Left cardiac atrium (tissue), 4 donors: ENCODE measurements at places on chromosomes 12 and 14.

DNA sequence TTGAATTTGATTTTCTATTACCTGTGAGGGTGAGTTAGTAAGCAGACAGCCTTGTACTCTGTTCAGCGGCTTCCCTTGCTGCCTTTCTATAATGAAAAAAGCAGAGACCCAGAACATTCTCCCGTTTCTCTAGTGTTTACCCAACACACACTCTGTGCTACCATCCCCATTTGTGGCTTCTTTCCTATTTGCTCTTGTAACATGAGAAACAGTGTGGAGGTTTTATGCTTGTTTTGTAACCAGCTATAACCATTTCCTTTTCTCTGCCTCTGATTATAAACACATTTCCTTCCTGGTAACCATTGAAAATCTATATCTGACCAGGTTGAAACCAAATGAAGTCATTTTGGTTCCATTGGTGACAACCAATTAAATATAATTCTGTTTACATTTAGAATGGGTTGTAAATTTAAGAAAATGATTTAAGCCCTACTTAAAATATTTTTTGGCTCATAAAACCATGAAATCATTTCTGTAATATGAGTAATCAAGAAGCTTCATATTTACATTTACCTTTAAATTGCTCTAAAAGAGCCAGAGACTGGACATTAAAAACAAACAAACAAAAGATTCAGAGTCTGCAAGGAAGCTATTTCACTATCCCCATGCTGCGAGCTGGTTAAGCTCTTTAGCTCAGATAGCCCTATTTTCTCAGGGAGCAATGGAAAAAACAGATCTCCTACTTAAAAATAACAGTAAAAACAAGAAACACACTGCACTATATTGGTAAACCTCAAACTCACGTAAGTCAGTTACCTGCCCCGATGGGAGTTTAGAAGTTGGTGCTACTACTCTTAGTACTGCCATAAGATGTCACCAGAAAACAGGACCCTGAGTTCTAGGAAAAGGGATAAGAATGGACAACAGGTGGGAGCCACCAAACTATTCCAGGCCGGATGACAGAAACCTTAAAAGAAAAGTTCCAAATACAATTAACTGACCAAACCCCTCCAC, 206.5 kb upstream of the EEA1 start:
- no peak for DNase-seq

DNA sequence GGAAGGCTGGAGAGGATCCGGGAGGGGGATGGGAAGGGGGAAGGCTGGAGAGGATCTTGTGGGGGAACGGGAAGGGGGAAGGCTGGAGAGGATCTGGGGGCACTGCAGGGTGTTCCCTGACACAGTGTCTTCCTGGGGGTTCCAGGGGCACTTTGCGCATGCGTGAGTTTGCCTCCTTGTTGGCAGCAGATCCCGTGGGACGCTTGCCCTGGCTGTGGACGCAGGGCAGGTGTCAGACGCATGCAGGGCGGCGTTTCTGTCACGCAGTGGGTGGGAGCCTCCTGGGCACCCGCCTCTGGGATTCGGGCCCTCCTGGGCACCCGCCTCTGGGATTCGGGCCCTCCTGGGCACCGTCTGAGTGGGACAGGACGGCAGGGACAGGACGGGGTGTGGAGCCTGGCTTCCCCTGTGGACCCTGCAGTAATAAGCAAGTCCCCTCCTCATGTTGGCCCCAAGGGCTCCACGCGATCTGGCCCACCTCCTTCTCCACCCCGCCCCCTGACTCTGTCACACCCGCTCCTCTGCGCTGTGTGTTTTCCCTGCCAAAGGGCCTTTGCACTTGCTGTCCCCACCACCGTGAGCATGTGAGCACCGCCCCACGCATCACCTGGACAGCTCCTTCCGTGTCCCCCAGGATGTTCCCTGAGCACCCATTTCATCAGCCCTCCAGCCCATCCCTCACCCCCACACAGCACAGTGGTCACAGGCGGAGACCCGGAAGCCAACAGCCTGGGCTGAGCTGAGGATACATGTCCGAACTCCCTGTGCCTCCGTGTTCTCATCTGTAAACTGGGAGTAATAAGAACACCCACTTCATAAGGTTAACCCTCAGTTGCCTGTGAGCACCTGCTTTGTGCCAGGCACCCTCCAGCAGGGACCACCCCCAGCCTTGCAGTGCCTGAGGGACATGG, 4.4 kb downstream of the MMP17 start:
- peak; percentile 75 for DNase-seq

DNA sequence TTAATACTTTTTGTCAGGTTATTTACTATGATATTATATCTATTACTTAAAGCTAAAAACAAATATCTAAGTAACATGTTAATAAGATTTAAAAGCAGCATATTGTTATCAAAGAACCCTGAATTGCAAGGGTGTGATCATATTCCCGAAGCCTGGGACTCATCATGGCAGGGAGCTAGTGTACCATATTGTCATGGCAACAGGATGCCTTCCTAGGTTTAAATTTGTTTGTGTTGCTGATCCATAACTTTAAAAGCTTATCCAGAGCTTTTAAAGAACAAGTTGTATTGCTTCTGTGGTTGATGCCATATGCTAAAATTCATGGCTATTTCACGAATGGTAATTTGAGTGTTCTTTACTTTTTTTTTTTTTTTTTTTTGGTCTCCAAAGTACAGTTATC, 500.5 kb downstream of the NAV3 start:
- DNase-seq: no peak

- DNase-seq: no peak
Measured at GRCh38 chr14:105292826-105293711, 7.7 kb downstream of the BRF1 start.
